H1 (cell line): ENCODE measurements at places on chromosomes 13 and 19. TPM values are rescaled to one million over a fixed set of nuclear protein-coding genes. Genes with fewer than 3 reads are reported as not detected.

ZNF888 gene
- 8.6 and 8.7 TPM in 2 replicates for total RNA-seq

DNA sequence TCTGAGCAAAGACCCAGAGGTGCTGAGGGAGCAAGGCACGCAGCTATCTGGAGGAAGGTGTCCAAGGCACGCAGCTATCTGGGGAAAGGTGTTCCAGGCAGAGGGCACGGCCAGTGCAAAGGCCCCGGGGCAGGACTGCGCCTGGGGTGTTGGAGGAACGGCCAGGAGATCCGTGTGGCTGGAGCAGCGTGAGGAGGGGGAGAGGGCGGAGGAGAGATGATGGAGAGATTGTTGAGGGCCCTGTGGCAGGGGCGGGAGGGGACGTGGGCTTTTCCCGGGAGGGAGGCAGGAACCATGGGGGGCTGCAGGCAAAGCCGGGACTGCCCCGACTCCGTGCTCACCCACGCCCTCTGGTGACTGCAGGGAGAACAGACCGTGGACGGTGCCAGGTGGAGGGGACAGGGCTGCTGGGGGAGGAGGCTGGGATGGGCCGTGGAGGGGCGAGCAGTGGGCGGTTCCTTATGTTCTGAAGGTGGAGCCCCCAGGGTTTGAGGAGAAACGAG lies 13.3 kb upstream of the MISP start:
- peak; percentile 43 for DNase-seq

GRCh38 chr19:36258028-36258875 lies 43.3 kb downstream of the ZNF146 start:
- no peak for DNase-seq

KLK11 gene
- total RNA-seq = not detected in 2 replicates

GRCh38 chr13:95091755-95092154 lies 209.5 kb downstream of the ABCC4 start:
- DNase-seq = no peak

ZNF554 gene
- total RNA-seq = 3.9 and 5.7 TPM in 2 replicates
